Amniotic stem cell (primary cell): ENCODE measurements at places on chromosomes 5 and 9.

GRCh38 chr5:107867266-107867665, 196.5 kb upstream of the EFNA5 start:
- no peak for DNase-seq

DNA sequence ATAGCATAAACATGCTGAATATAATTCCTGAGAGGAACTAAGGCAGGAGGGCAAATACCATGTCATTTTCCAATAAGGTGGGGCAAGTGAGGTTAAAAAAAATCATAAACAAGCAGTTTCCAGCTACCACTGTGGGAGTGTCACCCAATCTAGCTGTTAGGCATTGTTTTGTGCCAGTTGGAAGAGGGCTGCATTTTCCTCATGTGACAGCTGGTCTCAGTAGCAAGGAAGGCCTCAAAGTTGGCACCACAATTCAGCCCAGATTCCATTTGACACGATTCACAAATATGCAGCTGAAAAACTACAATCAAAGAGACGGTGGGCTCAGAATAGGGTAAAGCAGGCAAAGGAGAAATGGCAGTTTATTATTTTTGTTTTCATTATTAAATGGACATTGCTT, 636.1 kb downstream of the KIF4B start:
- DNase-seq, result no peak

- no peak for DNase-seq
Observed at GRCh38 chr5:171848911-171849520, 63.4 kb downstream of the SMIM23 start.

DNA sequence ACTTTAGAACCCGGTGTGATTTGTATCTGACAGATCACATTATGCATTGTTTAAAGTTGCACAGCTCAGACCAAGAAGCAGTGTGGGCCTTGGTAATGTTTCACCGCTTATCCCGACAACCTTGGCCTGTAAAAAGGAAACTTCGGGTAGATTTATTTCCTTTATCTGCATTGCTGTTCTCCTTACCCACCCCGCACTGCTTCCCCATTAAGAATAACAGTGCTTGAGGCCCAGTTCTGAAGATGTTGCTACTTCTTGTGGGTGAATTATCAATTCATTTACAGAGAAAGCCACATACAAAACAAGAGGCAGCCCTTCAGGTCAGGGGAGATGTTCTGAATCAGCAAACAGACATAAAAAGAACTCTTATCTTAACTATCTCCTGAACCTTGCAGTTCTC, 8.4 kb downstream of the SMARCA2 start:
- DNase-seq, result no peak

DNA sequence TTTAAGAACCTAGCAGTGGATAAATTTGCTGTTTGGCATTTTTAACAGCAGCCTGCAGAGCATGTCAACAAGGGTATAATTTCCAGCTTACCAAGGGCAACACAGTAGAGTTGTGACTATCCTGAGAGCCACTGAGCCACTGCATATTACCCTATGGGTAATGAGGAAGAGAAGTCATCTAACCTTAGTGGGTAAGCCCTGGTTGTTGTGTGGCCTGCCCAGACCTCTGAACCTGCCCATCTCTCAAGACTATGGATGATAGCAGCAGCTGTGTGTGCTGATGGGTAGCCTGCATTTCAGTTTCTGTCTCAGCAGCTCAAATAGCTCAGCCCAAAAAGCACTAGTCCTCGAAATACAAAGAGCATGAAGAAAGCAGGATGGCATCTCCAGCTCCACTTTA, 56.1 kb upstream of the PIP5K1B start:
- DNase-seq, result no peak
